ENCODE measurements at places on chromosomes 13 and 19. TPM values are rescaled to one million over a fixed set of nuclear protein-coding genes. Genes with fewer than 3 reads are reported as not detected.

C1QTNF9B gene
- not detected for total RNA-seq

CD209 gene
- not detected for total RNA-seq

DNA sequence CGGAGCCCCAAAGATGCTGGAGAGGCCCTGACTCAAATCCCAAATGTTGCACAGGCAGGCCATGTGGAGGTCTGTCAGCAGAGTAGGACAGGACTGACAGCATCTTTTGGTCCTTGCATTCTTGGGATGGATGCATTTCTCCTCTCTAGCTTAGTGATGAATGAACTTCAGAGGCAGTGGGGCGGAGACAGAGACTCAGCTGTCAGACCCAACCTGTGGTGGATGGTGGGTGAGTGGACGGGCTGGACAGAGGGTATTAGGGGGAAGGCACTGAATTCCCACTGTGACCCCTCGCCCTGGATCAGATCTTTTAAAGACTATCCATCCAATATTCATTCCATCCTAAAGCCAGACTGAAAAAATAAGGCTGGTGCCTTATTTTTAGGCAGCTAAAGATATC lies 39.3 kb upstream of the GJB6 start:
- H3K36me3 ChIP-seq, result no peaks in the 10 kb centered on the region
- no peak overlapping the region for H3K4me3 ChIP-seq
- H3K27me3 ChIP-seq, result peaks cover 11% of the 10 kb centered on the region

- no peaks in the 10 kb centered on the region for H3K4me1 ChIP-seq
- H3K27me3 ChIP-seq, result no peaks in the 10 kb centered on the region
Measured at GRCh38 chr13:80010846-80011245, 330.1 kb downstream of the SPRY2 start.

- H3K27me3 ChIP-seq, result no peaks in the 10 kb centered on the region
- DNase-seq, result no peak
- H3K36me3 ChIP-seq, result peaks cover 18% of the 10 kb centered on the region
Measured at GRCh38 chr19:52786078-52786463, 520 bp downstream of the ZNF600 start.

DNA sequence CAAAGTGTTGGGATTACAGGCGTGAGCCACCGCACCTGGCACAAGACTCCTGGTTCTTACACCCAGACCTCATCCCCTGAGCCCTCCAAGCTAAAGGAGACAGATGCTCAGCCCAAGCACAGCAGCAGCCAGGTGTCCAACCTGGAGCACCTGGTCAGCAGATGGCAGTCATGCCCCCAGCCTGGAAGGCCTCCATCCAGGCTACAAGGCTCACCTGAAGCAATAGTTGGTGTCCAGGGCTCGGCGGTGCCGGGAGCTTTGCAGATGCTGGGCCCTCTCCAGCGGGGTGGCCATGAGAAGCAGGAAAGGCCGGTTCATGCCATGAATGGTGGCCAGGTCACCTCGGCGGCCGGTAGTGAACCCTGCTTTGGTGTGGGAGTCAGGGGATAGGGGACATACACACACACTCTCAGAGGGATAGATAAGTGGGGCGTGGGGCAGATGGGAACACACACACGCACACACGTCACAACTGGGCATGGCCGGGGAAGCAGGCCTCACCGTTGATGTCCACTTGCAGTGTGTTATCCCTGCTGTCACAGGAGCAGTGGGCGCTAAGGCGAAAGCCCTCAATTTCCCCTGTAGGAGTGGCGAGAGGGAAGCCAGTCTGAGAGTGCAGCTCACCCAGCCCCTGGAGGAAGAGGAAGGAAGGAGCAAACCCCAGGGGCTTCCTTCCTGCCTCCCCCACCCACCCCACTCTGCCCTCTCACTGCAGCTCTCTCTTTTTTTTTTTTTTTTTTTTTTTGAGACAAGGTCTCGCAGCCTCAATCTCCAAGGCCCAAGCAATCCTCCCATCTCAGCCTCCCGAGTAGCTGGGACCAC lies 11.8 kb downstream of the TGFB1 start:
- peak overlapping the region; percentile 45 for H3K27ac ChIP-seq
- peaks cover 25% of the 10 kb centered on the region for H3K4me1 ChIP-seq
- H3K4me3 ChIP-seq, result no peak overlapping the region
- no peaks in the 10 kb centered on the region for H3K27me3 ChIP-seq
- H3K36me3 ChIP-seq, result peaks cover 41% of the 10 kb centered on the region

DNA sequence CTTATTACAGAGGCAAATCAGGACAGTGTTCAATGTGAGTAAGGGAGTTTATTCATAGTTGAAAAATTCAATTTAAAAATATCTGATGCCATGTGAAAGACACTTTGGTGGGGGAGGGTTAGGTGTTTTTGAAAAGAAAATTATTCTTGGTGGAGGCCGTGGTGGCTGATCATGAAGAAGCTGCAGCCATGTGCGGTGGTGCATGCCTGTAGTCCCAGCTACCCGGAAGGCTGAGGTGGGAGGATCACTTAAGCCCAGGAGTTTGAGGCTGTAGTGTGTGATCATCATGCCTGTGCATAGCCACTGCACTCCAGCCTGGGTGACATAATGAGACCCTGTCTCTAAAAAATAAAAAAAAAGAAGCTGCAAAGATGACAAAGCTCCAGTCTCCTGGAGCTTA lies 28.6 kb downstream of the WDFY2 start:
- no peaks in the 10 kb centered on the region for H3K27me3 ChIP-seq
- H3K27ac ChIP-seq, result no peak overlapping the region
- H3K4me1 ChIP-seq, result peaks cover 14% of the 10 kb centered on the region
- DNase-seq, result no peak
- no peaks in the 10 kb centered on the region for H3K36me3 ChIP-seq
- no peak overlapping the region for H3K4me3 ChIP-seq

GRCh38 chr19:11204943-11205349 lies 7.6 kb upstream of the KANK2 start:
- no peak overlapping the region for H3K4me3 ChIP-seq
- H3K27me3 ChIP-seq, result peaks cover 1% of the 10 kb centered on the region
- H3K36me3 ChIP-seq, result no peaks in the 10 kb centered on the region
- DNase-seq, result no peak
- no peak overlapping the region for H3K27ac ChIP-seq
- no peaks in the 10 kb centered on the region for H3K4me1 ChIP-seq

GRCh38 chr19:17721111-17721628 lies 1.9 kb downstream of the MAP1S start:
- H3K4me3 ChIP-seq, result peak overlapping the region; percentile 83
- DNase-seq, result no peak
- H3K27ac ChIP-seq, result peak overlapping the region; percentile 47
- H3K36me3 ChIP-seq, result peaks cover 14% of the 10 kb centered on the region

GRCh38 chr19:20558011-20558410 lies 7.6 kb downstream of the ZNF737 start:
- H3K27ac ChIP-seq, result no peak overlapping the region
- no peak overlapping the region for H3K4me3 ChIP-seq
- peak; percentile 10 for DNase-seq
- H3K27me3 ChIP-seq, result no peaks in the 10 kb centered on the region

GRCh38 chr13:60214213-60215055 lies 50.7 kb upstream of the DIAPH3 start:
- no peak overlapping the region for H3K4me3 ChIP-seq
- no peaks in the 10 kb centered on the region for H3K4me1 ChIP-seq
- H3K27me3 ChIP-seq, result no peaks in the 10 kb centered on the region
- no peak overlapping the region for H3K27ac ChIP-seq
- no peaks in the 10 kb centered on the region for H3K36me3 ChIP-seq

- no peak for DNase-seq
- H3K4me3 ChIP-seq, result no peak overlapping the region
- H3K4me1 ChIP-seq, result no peaks in the 10 kb centered on the region
- no peaks in the 10 kb centered on the region for H3K27me3 ChIP-seq
- H3K27ac ChIP-seq, result no peak overlapping the region
Measured at GRCh38 chr13:39810091-39810877, 154.8 kb downstream of the COG6 start.

- no peaks in the 10 kb centered on the region for H3K27me3 ChIP-seq
- H3K4me1 ChIP-seq, result no peaks in the 10 kb centered on the region
- H3K27ac ChIP-seq, result no peak overlapping the region
- no peak for DNase-seq
- H3K36me3 ChIP-seq, result no peaks in the 10 kb centered on the region
Measured at GRCh38 chr13:35984776-35985453, 146.3 kb downstream of the DCLK1 start.
